ENCODE measurements at places on chromosomes 16 and 17.
A peak's percentile ranks its signal among the peaks of the same experiment; 100 is the strongest.

DNA sequence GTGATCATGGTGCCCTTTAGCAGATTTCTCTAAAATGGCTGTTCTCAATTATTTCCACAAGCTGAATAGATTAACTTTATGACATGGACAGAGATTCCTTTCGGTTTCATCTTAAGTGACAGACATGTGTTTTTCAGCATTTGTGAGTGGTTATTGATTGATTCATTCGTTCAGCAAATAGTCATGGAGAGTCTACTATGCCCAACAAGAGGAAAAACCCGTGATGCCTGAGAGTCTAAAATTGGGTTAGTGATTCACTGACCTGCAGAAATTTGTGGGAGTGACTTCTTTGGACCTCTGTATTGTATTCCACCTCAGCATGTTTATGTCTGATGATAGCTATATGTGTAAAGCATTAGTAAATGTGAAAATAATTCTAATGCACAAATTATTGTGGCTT, 28.0 kb upstream of the DUSP14 start:
- DNase-seq: no peak

DNA sequence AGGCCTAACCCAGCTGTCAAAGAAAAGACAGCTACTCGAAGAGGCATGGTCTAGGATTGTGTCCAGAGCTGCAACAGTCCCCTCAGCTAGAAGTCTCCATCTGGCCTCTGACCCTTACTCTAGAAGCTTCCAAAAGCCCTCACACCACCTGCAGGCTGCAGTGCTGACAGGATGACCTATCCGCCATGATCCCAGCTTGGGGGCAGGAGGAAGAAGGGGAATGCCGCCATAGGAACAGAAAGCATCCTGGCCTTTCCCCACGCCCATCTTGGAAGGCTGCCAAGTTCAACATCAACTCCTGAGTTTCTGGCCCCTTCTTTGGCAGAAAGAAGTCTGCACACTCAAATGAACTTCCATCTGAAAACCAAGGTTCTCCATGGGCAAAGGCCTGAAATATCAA, 3.1 kb upstream of the KRT36 start:
- DNase-seq: no peak

DNA sequence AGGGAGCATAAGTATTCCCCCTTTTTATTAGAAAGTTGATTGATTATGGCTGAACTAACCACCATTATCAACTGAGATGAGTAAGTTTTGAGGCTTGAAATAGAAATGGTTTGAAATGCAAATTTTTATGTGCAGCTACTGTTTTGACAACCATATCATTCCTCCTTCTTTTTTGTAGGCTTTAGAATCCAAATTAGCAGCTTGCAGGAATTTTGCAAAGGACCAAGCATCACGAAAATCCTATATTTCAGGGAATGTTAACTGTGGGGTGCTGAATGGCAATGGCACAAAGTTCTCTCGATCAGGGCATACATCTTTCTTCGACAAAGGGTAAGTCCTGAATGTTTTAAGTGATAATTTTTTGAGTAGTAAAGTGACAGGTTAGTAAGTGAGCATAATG, 24.1 kb downstream of the NDEL1 start:
- DNase-seq: no peak

DNA sequence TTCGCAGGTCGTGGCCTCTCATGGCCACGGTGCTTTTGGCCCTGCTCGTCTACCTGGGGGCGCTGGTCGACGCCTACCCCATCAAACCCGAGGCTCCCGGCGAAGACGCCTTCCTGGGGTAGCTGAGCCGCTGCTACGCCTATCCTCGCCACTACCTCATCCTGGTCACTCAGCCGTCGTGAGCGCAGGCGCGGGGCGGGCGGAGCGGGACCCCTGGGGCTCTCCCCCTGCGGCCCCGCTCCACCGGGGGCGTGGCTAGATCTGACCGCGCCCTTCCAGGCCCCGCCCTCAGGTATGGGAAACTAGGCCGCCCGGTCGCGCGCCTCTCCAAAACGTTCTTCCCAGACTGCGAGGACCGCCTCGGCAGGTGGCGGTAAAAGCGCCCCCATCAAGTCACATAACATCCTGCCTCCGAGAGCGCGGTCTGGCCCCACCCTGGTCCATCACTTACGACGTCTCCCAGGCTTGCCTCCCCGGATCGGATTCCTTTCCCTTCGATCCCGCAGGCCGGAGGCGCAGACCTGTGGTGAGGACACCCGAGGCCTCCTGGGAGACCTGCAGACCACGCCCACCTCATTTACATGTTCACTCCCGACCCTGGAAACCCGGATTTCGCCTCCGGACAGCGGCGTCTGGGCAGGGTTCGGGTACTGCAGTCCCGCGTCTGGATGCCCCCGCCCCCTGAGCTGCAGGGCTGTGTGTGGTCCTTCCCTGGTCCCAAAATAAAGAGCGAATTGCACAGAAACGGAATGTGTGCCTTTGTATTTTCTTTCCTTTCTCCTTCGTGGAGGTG, 91.5 kb upstream of the TMEM97 start:
- no peak for DNase-seq

DNA sequence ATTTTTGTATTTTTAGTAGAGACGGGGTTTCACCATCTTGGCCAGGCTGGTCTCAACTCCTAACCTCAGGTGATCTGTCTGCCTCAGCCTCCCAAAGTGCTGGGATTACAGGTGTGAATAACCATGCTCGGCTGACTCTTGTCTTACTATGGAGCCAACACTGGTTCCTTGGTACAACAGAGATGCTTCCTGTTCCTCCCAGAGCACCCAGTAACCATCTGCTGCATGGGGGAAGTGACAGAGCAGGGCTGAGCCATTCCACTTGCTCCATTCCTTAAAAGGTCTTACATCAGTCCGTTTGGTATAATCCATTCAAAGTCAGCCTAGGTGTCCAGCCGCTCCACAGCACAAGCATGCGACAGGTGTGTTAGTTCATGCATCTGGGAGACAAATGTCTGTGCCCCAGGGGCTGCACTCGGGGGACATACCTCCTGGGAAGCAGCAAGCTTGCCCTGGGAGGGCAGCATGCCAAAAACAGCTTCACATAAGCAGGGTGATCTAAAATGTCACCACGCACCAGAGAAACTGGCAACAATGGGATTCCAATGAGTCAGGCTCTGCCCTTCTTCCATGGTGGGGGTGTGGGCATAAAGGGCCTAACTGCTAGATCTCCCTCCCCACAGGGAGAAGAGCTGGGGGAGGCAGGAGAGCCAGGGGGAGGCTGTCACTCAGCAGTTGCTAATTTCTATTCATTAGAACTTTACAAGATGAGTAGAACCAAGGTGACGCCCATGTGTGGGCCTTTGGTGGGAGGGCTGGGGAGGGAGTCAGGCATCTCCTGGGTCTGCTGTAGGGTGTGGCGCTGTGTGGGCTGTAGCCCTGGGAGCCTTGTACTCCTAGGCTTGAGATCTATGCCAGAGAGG, 35.5 kb downstream of the PIPOX start:
- DNase-seq: no peak

DNA sequence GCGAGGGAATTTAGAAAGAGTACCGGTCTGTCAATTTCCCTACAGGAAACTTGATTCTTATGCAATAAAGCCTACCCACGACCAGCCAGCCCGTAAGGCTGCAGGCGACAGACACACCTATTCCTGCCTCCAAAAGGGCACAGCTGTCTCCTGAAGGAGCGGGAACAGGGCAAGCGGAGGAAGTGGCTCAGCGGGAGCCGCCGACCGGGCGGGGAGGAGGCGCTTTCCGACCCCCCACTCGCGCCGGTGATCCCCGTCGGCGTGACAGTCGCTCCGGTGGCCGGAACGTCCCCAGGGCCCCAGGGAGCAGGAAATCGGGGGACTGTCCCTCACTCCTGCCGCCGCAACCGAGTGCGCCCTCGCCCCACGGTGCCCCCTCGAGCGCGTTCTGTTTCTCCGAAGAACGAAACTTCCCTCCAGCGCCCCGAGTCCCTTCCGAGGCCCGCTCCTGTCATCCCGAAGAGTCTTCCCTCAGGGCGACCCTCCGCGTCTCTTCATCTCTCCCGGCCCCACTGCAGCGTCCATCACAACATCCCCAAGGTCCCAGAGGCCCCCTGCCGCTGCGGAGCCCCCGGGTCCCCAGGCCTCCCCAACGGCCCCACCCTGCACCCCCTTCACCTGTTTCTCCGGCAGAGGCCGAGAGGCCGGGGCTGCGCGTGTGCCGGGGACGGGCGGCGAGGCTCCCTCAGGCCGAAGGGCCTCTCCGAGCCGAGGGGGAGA, 421 bp downstream of the STAT3 start:
- DNase-seq: no peak

GRCh38 chr17:80478487-80479245, 2.3 kb upstream of the NPTX1 start:
- DNase-seq: no peak

GRCh38 chr16:2177561-2177960, 18.8 kb downstream of the CASKIN1 start:
- no peak for DNase-seq

GRCh38 chr16:14510939-14511799, 118.9 kb downstream of the PARN start:
- no peak for DNase-seq

- DNase-seq: peak; percentile 44
Observed at GRCh38 chr16:1019231-1020090, 37.9 kb downstream of the SOX8 start.

GRCh38 chr17:21573961-21574610, 118.2 kb upstream of the KCNJ18 start:
- peak; percentile 64 for DNase-seq

GRCh38 chr16:47461598-47462266, 601 bp downstream of the PHKB start:
- DNase-seq: no peak

GRCh38 chr17:29619251-29619650, 3.5 kb downstream of the CORO6 start:
- DNase-seq: no peak

DNA sequence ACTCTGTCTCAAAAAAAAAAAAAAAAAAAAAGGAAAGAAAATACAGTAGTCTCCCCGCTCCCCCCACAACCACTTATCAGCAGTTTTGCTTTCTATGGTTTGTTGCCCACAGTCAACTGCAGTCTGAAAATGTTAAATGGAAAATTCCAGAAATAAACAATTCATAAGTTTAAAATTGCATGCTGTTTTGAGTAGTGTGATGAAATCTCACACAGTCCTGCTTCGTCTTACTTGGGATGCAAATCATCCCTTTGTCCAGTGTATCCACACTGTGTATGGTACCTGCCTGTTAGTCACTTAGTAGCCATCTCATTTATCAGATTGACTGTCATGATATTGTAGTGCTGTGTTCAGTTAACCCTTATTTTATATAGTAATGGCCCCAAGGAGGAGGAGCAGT, 41.5 kb downstream of the NF1 start:
- no peak for DNase-seq

GRCh38 chr17:20781260-20781659, 201.7 kb downstream of the CDRT15L2 start:
- no peak for DNase-seq

DNA sequence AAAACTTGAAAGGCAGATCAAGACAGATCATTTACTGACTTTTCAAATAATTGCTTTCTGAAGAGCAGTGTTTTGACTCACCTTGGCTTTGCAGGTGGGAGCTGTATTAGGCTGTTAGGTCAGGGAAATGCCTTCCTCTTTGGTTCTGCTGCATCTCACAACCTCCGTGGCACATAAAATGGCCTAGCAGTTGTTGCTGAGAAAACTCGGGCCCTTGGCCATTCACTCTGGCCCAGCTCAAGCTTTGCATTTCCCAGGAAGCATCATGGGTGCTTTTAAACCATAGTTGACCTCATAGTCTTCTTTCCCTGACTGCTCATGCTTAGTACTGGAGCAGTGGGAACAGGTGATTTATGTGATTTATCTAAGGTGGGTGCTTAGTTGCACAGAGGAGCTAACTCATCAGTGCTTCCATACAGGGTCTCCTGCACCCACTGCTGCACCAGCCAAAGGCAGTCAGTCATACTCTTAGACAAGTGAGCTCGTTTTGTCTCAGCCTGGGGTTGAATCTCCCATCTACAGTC, 83.6 kb downstream of the KSR1 start:
- DNase-seq: no peak

DNA sequence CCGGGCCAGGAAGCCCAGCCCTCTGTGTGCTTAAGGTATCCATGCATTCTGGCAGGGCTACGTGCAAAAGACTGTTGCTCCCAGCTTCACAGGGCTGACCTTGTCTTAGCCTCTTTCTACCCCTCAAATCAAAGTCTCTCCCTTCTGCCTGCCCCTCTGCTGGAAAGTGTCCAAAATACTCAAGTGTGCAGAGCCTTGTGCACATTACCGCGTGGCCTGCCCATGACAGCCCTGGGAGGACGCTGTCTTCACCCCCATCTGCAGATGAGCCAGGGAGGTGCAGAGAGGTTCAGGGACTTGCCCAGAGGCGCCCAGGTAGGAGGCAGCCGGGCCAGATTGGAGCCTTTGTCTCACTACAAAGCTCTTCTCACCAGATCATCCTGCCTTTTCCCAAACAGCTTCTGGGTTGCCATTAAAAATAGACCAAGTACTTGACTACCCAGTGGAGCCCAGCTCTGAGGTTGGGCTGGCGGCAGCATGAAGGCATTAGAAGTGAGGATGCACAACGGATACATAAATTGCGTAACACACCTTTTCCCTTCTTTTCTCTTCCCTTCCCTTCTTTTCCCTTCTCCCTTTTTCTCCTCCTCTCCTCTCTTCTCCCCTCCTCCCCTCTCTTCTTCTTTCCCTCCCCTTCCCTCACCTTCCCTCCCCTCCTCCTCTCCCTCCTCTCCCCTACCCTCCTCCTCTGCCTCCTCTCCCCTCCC, 3.5 kb downstream of the CACNG4 start:
- no peak for DNase-seq

- DNase-seq: no peak
Observed at GRCh38 chr16:72666267-72666666, 381.7 kb downstream of the ZFHX3 start.

DNA sequence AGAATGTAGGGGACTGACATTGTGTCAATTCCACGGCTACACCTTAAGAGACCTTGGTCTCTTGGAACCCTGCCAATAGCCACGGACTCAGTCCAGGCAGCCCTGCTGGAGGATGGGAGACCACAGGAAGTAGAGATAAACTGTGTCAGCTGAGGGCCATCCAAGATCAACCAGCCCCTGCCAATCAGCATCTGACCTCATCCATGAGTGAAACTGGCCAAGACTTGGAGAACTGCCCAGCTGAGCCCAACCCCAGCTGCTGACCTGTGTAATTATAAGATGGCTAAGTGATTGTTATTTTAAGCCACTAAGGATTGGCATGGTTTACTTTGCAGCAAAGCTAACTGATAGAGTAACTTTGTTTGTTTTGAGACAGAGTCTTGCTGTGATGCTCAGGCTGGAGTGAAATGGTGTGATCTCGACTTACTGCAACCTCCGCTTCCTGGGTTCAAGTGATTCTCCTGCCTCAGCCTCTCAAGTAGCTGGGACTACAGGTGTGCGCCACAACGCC, 13.3 kb upstream of the YWHAE start:
- DNase-seq: peak; percentile 80

DNA sequence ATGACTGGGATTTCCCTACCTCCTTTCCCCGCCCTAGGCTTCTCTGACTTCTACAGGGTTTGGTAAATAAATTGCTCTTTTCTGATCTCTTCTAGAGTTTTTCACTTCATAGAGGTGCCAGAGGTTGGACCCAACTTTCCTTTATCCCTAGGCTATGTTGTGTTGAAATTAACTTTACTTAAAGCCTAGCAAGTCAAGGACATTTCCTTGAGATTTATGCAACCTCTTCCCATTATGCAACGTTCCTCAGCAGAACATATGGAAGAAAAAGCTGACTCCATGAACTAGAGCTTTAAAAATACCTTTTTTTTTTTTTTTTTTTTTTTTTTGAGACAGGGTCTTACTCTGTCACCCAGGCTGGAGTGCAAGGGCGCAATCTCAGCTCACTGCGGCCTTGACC, 15.5 kb downstream of the MPO start:
- DNase-seq: no peak

GRCh38 chr16:55082591-55082976, 151.9 kb downstream of the IRX5 start:
- DNase-seq: no peak

- DNase-seq: no peak
Observed at GRCh38 chr17:81961087-81961511, at the start of gene NOTUM. TSS of gene NOTUM (minus strand) at chr17:81961187. CDS start at chr17:81960909, 278 bp downstream.
